Ammon's horn (tissue), 1 donor: ENCODE measurements at places on chromosomes 11 and 22.

GRCh38 chr11:16784097-16784496 is 45.6 kb downstream of the C11orf58 start:
- DNase-seq, result no peak

DNA sequence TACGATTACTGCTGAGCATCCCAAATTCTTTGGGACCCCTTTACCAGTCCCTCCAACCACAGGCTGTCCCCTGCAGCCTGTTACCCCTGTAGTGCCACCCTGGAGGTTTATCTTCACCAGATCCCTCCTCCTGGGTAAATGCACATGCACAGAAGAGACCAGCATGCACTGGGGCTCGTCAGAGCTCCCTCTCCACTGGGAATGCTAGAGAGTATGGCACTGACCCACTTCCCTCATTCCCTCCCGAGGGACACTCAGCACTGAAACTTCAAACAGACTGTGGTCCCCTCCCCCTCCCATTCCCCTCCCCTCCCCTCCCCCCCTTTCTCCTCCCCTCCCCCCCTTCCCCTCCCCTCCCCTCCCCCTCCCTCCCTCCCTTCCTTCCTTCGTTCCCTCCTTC is 49.1 kb downstream of the C11orf91 start:
- DNase-seq, result no peak

DNA sequence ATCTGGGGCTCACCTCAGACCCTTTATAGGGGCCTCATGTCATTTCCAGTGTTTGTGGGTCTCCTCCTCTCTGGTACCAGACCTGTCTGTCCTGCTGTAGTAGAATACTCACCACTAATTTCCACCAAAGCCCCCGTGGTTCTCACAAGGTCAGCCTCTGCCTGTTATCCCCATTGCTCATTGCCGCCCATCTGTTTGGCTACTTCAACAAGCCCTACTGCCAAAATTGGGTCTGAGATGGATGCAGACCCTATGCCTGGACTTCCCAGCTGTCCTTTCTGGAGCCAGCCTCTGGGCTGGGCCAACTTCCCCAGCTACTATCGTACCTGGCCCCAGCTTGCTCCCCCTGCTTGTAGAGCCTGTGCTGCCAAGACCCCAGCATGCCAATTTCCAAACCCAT is 152.1 kb upstream of the ISX start:
- DNase-seq, result no peak

GRCh38 chr11:84922836-84923235 is 704.3 kb downstream of the DLG2 start:
- peak; percentile 15 for DNase-seq

- no peak for DNase-seq
Observed at GRCh38 chr22:30890686-30891442, 77.7 kb downstream of the MORC2 start.

DNA sequence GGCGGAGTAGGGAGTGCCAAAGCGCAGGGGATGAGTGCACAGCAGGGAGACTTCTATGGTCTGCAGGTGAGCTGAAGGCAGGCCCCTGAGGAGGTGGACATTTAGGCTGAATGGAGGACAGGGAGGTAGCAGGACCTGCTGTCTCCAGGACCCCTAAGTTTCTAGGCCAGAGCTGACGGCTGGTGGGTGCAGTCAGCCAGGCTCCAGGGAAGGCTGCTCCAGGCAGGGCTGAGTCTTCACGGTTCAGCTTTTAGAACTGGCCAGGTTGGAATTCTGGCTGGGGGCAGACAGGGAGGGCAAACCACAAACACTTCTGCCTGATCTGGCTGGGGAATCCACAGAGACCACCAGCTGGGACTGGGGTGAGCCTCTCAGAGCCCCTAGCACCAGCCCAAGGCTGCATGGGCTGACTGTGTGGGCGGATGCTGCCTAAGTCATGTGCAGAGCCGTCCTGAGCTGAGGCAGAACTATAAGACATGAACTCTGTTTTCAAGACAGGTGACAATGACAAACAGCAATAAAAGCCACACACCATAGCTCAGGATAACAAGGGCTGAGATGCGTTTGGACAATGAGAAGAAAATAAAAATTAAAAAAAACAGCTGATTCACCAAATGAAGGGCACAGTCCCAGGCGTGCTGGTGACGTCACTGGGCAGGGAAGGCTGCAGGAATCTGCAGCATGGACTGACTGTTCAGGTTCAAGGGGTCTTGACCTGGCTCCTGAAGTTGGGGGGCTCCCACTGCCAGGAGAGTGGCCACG is 10.4 kb upstream of the MALAT1 start:
- peak; percentile 58 for DNase-seq

- peak; percentile 75 for DNase-seq
Observed at GRCh38 chr11:36744375-36745168, 146.5 kb upstream of the RAG2 start.

- no peak for DNase-seq
Observed at GRCh38 chr11:86160541-86161149, 83.9 kb upstream of the EED start.

GRCh38 chr11:134235399-134235798 is 10.9 kb downstream of the VPS26B start:
- DNase-seq, result no peak

DNA sequence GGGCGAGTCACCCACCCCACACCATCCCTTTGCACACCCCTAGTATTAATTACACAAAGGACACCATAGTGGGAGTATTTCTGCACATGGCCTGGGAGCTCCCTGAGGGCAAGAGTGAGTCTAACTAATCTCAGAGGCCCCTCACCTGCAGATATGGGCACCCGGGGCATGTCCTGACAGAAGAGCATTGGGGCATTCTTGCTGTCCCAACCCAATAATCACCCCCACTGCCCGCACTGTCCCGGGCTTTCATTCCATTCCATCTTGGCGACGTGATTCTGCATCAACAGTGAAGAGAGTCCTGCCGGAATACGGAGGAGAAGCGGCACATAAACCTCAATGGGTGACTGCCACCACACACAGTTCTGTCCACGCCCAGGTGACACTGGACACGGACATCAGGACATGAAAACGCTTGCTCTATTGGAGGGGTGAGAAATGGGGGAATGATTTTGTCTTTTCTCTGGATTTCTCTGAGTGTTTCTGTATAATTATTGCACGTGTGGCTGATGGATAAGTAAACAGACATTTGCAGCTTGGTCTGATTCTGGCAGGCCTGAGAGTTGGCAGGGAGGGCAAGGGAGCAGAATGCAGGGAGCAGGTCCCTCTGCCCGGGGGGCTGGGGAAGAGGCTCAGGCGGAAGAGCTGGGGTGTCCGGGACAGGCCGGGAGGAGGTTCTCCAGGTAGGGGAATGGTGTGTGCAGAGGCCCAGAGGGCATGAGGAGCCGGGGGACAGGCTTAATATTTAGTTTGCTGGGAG is 38.2 kb downstream of the SCUBE1 start:
- no peak for DNase-seq

- DNase-seq, result no peak
Observed at GRCh38 chr11:9600644-9601036, 27.2 kb downstream of the WEE1 start.

DNA sequence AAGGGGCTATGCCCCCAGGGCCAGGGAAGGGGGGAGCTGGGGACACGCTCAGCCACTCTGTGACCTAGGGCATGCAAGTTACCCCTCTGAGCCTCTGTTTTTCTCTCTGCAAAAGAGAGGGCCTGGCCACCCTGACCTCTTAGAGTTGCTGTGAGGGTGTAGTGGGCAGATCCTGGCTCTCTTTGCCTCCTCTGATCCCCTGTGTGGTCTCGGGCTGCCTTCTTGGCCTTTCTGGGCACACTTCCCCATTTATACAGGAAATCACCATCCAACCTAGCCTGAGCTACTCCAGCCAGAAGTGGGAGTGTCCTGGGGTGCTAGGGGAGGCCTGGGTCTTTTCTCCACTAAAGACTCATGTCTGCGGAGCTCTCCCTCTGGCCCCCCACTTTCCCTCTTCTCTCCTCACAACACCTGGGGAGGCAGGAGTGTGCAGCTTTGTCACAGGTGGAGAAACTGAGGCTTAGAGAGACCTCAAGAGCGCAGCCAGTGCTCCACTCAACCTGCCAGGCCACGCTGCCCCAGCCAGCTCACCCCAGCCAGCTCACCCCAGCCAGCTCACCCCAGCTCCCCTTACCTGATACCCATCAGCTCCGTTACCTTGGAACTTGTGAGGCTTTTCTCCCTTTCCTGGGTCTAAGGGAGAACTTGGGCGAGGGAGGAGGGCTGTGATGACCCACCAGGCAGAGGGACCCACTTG is 1.4 kb downstream of the AIFM3 start:
- DNase-seq, result no peak

- no peak for DNase-seq
Observed at GRCh38 chr11:111627591-111627990, 25.3 kb downstream of the SIK2 start.

DNA sequence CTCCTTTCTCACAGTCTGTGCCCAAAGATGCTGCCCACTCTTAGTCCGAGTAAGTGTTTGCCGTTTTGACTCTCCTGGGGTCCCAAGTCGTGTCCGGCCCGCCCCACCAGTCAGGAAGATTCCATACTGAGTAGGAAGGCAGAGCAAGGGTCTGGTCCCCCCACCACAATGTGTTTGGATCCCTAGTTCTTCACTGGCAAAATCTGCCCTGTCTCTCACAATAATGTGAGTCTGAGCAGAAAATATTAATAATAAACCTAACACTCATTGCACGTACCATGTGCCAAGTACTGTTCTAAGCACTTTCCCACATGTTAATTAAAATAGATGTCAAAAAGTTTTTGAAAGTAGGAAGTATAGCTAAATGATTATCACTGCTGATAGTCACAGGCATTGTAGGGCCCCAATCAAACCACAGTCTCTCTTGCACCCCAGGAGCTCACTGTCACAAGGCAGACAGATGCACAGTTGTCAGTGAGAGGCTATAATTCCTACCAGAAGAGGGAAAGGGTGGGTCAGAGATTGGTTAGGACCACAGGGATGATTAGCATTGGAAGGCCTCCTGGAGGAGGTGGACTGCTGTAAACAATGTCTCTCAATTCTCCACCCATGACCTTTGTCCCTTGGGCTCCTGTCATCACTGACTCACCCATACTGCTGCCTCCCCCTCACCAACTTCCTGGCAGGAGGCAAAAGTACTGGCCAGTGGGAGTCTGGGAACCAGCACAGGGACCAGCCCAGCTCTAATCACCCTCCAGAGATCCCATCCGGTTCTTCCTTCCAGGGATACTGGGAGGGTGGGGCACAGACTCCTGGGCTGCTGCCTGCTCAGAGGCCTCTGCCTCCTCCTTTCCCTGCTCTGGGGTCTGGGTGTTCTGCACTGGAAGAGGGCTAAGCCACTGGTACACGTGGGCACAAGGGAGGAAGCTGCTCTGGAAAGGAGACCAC is 1.0 kb upstream of the POLD4 start:
- DNase-seq, result no peak

DNA sequence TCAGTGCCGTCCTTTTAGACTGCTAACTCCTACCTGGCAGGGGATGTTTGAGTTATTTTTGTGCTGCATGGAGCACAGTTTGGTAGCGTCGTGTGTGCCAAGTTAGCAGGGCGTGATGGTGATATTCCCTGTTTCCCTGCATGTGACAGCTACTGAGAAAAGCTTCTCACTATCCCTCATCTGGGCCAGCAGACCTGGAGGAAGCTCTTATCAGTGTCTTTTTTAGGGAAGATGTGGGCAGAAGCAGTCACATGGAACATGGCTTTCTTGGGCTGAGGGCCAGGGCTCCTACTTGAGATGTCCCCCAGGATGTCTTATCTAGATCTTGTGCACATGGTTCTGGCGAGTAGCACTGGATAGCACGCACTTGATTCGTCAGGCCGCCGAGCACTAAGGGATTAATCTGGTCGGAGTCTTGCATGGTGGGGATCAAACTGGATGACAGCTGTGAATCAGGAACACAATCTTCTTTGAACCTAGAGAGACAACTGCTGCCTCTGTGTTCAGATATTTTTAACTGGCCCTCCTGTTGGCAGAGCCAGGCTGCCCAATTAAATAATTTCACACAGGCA is 33.8 kb downstream of the TECTA start:
- DNase-seq, result peak; percentile 13

DNA sequence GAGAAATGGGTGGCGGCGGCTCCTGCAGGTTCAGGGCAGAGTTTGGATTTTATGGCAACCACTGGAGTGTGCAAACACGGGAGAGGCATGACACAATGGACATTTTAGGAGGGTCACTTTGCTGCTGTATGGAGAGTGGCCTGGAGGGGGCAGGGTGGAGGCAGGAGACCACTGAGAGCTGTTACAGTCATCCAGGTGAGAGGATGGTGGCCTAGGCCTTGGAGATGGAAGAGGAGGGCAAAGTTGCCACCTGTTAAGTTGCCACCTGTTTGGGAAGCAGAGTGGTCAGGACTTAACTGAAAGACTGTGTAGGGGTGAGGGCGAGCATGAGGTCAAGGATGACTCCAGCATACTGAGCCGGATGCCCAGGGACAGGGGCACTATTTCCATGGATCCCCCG is 2.3 kb upstream of the RAD9A start:
- DNase-seq, result no peak

GRCh38 chr11:121626980-121627379 is 174.2 kb upstream of the SORL1-AS1 start:
- no peak for DNase-seq

DNA sequence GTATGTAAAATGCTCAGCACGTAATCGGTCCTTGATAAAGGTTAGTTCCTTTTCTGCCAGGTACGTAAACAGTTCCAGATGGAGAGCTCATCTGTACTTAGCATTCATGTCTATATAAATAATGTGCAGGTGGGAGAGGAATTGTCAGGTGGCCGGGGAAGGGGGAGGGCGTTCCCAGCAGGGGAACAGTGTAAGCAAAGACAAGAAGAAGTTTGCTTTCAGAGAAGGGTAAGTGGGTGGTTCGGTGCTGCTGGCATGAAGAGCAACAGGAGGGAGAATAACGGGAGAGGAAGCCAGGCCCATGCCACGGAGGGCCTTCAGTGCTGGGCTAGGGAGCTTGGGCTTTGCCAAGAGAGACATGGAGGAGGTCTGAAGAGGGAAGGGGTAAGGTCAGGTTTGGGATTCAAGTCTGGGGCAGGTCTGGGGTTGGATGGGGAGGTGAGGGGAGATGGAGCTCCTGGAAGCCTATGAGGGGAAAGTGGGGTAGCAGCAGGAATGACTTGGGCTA is 11.4 kb upstream of the WNT11 start:
- DNase-seq, result no peak

DNA sequence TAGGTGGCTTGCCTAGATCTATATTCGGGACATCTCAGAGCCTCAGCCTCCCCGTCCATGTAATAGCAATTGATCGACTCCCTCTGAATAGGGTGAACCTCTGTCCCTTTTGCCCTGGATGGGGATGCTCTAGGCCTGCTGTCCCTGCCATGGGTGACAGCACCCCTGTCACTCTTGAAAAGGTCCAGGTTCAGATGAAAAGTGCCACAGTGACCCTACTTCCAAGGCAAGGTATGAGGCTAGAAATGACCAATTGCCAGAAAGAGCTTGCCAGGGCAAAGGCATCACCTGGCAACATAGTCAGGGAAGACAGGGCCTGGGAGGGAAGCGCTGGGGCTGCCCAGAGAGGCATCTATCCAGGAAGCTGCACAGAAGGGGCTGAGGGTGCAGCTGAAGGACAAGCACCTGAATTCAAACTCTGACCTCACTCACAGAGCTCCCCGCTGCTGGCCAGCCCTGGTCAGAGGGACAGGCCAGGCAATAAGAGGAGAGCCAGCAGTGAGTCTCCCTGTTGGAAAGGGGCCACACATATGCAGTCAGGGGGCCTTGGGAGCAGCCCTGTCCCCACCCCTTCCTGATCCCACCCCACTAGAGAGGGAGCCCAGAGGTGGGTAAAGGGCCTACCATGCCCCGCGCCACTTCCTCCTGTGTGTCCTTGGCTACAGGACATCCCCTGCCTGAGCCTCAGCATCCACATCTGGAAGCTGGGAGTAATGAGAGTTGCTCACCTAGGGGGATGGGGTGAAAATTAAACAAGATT is 9.0 kb upstream of the APOBEC3A start:
- no peak for DNase-seq

- no peak for DNase-seq
Observed at GRCh38 chr22:36729321-36729720, 25.8 kb upstream of the CACNG2 start.
